ENCODE measurements at places on chromosomes 11 and 22.
A peak's percentile ranks its signal among the peaks of the same experiment; 100 is the strongest.

GRCh38 chr11:78180751-78181150, 7.7 kb downstream of the KCTD21 start:
- DNase-seq: no peak

- DNase-seq: no peak
Measured at GRCh38 chr11:57680552-57680874, 12.6 kb downstream of the ZDHHC5 start.

DNA sequence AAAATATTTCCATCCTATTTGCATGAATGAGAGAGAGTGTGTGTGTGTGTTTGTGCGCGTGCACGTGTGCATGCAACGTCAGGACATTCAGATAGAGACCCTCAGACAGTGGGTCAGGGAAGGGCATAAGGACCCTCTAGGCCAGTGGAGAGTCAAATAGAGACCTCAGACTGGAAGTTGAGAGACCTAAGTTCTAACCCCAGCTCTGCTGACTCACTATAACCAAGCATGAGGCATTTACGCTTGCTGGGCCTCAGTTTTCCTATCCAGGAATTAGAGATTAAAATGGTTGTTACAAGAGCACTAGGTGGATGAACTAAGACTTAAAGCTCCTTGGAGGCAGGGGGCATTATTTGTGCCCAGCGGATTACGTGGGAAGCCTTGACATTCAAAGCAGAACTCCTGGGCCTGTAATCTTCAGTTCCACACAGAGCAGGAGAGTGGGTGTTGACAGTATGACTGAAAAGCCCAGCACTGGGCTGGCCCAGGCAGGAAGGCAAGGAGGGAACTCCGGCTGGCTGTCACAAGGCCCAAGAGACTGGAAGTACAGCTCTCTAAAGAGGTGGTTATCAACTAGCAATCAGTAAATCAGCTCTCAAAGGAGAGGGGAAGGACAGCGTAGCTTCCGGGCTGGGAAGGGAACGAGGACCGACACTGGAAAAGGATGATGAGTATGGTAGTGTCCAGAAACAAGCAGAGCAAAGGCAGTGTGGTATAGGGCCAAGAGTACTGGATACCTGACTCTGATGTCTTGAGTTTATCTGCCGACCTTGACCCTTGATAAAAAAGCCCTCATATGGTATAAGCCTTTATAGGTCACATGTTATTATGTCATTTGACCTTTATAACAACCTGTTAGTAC, 9.2 kb downstream of the RHOG start:
- DNase-seq: no peak

GRCh38 chr11:123211981-123212380, 16.9 kb upstream of the CLMP start:
- DNase-seq: no peak

- peak; percentile 46 for DNase-seq
Measured at GRCh38 chr11:18721561-18722292, 4.3 kb downstream of the IGSF22 start.

DNA sequence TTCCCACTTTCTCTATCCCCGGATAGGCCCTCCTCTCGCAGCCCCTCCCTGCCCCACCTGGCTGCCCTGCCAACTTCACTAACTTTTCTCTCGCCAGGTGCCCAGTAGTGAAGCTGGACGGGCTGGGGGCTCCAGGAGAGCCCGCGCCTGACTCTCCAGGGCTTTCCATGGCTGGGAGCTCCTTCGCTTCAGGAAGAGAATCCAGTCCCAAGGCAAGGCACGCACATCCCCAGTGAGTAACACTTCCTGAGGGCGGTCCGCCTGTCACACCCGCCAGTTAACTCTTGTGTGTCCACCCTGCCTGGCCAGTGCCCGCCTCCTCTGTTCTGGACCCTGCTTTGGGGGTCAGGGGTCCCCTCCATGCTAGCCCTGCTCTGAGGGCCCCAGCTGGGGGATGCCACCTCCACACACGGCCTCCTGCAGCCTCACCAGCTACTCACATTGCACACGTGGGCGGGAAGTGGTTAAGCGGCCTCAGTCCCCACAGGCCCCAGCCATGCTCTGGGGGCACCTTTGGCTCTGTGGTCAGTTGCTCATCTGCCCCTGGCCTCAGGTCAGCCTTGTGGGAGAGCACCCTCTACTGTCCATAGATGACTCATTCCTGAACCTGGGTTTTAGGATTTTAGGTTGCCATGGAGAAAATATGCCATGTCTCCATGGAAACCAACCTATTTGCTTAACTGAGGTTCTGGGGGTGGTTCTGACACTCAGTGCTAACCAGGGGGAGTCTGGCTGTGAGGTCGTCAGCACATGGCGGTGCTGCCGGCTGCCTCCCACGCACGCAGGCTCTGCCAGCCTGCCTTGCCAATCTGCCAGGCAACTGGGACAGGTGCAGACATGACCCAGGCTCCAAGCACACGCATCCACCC, at the start of gene RIN1:
TSS of gene RIN1 (minus strand) at position 201 of the 869 bp plus-strand sequence. CDS start at position 169, 32 bp downstream.
- no peak for DNase-seq

GRCh38 chr22:36301851-36302250, 48.9 kb downstream of the APOL1 start:
- no peak for DNase-seq

- no peak for DNase-seq
Measured at GRCh38 chr22:43377548-43377895, 34.3 kb upstream of the MPPED1 start.

DNA sequence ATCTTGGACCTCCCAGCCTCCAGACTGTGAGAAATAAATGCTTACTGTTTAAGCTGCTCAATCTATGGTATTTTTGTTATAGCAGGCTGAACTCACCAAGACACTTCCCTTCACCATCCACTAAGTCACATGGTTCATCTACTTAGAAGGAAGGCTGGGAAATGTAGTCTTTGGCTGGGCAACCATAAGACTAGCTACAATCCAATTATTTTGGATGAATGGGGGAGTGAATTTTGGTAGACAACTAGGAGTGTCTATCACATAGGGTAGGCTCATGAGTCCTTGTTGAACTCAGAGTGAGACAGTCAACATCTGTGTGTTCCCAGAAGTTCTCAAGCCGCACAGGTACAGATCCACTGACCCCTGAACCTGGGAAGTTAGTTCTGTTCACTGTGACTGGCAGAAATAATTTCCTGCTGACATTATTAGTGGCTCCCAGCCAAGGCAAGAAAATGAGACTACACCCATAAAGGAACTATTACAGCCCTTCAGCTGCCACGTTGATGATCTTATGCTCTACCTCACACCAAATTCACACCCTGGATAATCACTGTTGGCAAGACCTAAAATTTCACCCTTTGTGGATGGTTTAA, 3.1 kb upstream of the SLC35C1 start:
- no peak for DNase-seq

DNA sequence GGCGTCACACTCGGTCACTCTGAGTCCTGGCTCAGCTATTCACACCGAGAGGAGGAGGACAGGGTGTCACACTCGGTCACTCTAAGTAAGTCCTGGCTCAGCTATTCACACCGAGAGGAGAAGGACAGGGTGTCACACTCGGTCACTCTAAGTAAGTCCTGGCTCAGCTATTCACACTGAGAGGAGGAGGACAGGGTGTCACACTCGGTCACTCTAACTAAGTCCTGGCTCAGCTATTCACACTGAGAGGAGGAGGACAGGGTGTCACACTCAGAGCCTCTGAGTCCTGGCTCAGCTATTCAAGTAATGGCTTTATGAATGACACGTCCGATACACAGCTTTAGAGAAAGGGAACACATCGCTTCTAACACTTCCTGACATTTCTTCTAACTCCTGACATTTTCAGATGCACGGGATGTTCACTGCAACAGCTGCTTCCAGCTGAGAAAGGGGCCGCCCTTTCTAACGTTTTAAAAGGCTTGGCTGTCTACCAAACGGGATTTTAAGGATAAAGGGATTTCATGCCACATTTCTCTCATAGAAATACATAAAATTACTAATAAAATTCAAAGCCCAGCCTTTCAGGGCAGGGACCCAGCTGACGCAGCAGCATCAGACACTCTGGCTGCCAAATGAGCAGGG, 28.1 kb downstream of the DRD4 start:
- DNase-seq: no peak

GRCh38 chr11:118610773-118611432, 3.5 kb downstream of the PHLDB1 start:
- peak; percentile 42 for DNase-seq

GRCh38 chr22:48239461-48240147, 1477.2 kb downstream of the TBC1D22A start:
- no peak for DNase-seq

DNA sequence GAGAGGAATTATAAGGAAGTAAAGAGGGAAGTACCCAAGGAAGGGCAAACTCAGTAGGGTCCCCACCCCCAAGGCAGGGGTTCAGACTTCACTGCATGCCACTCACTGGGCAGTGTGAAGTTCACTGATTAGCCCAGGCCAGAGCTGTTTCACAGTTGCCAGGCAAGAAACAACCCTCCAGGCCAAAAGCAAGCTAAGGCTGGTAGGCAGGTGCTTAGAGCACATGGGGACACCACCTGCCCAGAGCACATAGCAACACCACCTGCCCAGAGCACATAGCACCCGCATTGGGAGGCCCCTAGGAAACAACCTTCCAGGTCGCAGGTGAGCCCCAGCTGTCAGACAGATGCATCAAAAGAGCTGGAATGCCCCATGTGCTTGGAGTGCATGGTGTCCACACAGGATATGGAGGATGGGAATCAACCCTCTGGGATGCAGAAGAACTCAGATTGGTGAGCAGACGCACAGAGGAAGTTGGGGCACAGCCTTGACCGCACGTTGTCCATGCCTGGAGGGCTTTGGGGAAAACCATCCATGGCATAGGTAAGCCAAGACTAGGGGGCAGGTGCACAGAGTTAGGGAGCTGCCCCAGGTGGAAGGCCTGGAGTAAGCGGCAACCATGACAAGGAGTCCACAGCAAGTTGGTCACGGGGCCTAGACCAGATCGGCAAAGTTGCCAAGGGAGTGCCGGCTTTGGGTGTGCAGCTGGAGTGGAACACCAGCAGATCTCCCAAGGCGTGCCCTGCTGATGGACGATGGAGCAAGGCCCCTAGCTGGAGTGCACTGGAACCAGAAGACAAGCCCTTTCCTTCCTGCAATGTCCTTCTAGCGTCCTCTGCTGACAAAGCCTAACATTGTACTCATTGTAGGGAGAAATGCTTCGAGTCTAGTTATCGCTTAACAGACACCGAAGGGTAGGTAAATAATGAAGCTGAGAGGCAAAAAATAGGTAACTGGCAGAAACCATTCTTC, 7.8 kb upstream of the TMEM216 start:
- DNase-seq: no peak

DNA sequence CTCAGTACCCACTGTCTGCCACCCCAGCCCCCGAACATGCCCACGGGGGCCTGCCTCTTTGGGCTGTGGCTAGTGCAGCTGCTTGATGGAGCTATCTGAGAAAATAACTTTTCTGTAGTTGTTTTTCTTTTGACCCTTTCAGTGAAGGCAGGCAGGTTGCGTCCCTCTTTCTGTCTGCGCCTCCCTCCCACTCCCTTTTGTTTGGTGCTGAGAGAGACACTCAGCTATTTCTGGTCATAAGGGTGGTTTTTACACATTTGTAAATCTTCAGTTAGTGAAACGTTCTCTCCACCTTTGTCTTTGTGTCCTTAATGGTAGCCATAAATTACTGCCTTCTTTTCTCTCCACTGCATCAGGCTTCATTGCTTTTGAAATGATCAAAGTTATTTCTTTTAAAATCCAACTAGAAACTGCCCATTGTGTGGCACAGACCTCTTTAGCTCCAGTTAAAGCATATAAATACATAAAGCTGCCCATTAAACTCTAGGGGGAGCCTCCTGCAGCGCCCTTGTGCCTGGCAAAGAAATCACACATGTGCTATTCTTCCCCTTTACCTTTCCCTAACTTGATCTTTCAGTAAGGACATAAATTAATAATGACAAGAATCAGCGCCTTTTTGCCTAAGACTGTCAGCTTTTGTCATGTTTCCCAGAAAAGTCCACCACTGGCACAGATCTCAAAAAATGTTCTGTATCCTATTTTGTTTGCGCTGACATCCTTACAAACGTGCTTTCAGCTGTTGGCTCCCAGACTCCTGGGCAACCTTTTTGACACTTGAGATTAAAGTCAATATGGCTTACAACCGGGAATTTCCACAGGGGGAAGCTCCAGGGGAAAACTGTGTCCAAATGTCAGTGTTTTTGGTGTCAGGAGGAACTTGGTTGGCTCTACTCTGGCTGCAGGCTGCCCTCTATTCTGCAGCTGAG, 1.7 kb upstream of the SCUBE2 start:
- no peak for DNase-seq

DNA sequence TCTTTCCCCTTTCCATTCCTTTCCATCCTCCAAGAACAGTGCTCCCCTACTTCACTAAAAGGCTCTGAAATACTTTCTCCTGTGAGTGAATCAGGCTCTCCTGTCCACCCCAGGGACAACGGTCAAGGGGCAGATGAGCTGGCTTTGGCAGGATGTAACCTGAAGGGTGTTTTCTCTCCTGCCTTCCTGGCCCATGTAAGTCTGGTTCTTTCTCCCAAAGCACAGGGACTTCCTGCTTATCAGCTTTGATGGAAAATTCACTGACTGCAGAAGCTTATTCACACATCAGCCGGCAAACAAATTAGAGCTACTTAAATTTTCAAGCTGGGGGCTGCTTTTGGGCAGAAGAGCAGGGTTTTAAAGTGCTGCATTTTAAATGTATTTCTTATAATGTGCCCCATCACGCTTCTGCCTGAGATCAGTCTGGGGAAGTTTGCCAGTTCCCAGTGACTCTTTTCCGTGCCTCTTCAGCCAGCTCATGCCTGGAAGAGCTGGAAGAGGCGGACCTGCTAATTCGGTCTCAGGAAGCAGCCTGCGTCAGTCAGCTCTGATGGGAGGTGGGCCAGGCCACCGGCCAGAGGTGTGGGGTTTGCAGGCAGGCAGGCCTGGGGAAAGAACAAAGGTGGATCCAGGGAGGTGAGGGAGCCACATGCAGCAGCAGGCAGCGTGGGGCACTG, 140.4 kb upstream of the TBCEL start:
- DNase-seq: no peak

GRCh38 chr11:88345408-88345807, 7.9 kb upstream of the CTSC start:
- DNase-seq: no peak

DNA sequence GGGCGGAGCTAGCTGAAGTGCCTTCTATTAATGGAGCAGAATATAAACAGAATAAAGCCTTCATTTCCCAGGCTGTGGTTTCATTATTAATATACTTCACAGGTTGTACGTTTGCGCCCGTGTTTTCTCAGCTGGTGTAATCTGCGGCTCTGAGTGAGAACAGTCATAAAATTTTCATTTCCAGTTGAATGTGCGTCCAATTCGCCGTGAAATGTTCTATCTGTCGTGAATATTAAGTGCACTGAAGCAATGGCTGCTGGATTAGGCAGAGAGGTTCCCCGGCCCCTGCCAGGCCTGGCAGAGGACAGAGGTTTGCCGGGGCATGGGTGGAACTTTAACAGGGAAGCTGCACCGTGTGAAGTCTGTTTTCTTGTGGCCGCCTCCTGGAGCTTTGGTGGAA, 874.4 kb downstream of the NTM start:
- no peak for DNase-seq
